ENCODE measurements at places on chromosomes 5 and 9. TPM values are rescaled to one million over a fixed set of nuclear protein-coding genes. Genes with fewer than 3 reads are reported as not detected.

The ADCY2 gene
- not detected for total RNA-seq

The PPP2CA gene
- 260 TPM for total RNA-seq

The SLC6A3 gene
- total RNA-seq, result not detected

The SLC34A3 gene
- 0.34 TPM for total RNA-seq

The SPINK7 gene
- not detected for total RNA-seq

The ARL14EPL gene
- 0.66 TPM for total RNA-seq

The ERMP1 gene
- 28.4 TPM for total RNA-seq
